ENCODE measurements at places on chromosomes 1 and 21.

GRCh38 chr1:192575499-192576189 is at the start of gene RGS1:
Gene RGS1 (plus strand): TSS chr1:192575773. CDS start chr1:192575793, 20 bp downstream.
- no peak for DNase-seq

DNA sequence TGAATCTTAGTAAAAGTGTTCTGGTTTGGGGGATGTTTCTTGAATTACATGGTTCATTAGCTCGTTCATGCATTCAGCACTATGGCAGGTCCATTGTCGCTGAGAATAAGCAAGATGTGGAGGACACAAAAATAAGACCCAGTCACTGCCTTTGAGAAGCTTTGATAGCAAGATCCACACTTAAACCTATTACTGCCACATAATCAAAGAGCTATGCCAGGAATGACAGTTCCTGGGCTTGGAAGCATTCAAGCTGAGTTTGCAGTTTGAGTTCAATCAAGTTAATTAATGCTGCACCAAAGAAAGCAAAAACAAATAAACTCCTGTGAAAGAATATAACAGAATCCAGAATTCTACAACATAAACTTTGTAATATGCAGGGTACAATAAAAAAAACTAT is 131.8 kb downstream of the MIS18A start:
- no peak for DNase-seq

DNA sequence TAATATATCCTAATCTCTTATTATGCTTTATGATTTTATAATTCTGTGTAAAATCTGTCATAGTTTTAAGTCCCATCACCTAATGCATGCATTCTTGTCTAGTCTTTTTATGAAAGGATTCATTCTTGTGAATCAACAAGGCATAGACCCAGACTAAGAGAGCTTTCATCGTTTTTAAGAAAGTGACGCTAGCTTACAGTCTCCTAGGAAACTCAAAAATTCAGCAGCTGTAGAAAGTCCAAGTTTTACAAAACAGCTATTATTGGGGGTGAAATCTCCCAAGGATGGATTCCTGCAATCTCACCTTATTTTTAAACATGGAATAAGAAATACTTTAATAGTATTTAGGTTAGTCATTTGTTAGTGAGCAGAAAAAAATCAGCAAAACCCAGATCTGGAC is 104.7 kb downstream of the NCAM2 start:
- peak; percentile 6 for DNase-seq

DNA sequence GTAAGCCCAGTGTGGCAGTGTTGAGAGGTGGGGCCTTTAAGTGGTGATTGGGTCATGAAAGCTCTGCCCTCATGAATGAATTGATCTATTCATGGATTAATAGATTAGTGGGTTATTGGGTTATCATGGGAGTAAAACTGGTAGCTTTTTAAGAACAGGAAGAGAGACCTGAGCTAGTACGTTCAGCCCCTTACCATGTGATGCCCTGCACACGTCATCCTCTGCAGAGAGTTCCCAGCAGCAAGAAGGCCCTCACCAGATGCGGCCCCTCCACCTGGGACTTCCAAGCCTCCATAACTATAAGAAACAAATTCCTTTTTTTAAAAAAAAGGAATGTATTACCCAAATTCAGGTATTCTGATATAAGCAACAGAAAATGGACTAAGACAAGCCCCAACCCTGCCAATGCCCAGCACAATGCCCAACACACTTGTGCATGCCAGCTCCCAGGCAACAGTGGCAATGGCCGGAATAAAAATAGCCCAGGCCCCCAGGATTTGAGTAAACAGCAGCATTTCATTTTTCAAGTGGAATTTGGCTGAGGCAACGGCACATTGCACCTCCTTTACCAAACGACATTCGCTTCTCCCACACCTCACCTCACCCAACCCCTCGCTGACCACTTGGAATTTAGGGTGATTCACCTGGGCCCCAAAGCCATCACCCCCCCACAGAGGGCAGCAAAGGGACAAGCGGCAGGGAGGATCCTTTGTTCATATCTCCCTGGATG is 215.9 kb downstream of the TOMM20 start:
- no peak for DNase-seq

- DNase-seq: no peak
Observed at GRCh38 chr1:1833456-1833855, 55.2 kb upstream of the NADK start.

DNA sequence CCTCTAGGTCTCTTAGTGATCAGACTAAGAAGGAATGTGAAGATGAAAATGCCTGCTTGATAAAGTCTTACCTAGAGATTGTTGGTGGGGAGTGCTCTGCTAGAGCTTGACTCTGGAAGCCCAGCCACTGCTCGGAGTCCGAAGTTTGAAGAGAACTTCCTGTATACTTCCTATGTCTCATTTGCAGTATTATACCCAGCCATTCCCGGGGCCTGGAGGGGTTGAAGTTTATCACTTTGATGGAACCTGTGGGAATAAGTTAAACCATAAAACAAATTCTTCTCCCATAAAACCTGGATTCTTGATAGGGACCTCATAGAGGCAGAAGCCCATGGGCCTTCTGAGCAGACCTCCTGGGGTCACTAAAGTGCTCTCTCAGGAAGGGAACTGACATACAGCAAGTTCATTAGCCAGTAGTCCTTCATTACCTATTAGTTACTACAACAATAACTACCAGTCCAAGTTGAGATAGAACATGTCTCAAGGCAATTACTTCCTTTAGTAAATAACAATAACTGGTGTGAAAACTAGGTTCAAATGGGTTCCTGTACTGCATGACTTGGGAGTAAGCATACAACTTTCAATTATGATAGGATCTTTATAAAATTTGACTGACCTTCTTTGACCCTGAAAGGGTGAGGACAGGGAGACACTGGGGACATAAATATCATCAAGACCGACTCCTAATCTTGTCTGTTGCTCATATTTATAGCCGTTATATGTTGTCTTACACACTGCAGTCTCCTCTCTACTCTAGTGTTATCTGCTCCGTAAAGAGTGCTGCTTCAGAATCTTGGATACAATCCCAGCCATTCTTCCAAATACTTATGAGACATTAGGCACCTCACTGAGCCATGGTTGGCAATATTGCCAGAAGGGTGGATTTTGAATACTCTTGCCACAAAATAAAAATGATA is at the start of gene OR6N1:
TSS of gene OR6N1 (minus strand) at position 246 of the 917 bp plus-strand sequence. CDS start 5,513 bp downstream, outside the sequence.
- no peak for DNase-seq

DNA sequence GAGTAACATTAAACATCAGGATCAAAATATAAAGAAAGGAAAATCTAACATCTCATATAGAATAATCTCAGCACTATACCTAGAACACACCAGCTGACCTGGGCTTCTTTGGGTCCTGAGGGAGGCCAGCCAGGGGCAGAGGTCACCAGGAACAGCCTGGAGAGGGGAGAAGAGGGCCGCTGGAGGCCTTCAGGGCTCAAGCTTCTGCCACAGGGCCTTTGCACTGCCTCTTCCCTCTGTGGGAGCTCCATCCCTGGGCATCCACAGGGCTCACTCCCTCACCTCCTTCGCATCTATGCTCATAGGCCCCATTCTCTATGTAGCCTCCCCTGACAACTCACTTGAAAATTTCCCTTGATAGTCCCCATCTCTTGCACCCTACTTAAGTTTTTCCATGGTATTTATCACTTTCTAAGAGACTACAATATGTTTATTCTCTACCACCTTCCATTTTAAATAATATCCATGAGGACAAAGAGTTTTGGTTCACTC is 73.9 kb downstream of the HIVEP3 start:
- DNase-seq: no peak

DNA sequence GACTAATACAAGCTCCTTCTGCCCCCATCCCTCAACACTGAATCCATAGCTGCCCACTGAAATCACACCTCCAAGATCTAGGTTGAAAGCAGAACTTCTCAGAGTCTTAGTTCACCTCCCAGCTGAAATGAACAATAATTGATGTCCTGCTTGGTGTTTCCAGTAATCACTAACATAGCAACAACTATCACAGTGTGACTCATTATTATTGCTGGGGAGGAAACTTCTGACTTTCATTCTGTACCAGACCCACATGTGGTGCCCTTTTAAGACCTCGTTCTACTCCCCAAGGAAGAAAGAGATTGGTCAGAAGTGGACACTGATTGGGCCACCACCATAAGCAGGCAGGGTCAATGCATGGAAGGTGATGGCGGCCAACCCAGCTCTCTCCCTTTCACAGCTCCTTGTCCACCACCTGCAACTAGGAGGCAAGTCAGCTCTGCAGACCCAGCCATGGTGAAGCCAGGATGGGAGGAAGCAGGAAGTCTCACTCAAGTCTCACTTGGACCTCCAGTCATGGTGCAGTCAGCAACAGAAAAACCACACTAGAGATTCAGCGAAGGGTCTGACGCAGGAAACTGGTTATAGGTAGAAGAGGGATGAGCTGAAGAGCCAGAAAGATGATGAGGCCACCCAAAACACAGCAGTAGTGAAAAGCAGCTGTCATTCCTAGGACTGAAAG is 720.2 kb downstream of the PTPRU start:
- DNase-seq: no peak

DNA sequence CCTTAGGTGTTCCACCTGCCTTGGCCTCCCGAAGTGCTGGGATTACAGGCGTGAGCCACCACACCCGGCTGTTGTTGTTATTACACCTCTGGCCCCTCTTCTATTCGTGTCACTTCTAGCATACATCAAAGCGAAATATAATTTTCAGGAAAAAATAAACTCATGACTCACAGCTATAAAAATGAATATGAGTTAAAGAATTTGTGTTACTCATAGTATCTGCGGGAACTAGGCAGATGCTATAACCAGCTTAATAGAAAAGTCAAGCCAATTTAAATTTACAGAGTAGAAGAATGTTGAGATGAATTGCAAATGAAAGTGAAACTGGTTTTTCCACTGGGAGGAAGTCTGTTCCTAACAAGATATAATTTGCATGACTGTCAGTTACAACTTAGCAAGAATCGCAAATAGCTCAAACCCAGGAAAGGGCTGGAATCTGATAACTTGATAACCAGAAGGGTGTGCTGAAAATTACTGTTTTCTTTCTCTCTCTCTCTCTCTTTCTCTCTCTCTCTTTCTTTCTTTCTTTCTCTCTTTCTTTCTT is 11.2 kb downstream of the OR2W3 start:
- DNase-seq: peak; percentile 69

DNA sequence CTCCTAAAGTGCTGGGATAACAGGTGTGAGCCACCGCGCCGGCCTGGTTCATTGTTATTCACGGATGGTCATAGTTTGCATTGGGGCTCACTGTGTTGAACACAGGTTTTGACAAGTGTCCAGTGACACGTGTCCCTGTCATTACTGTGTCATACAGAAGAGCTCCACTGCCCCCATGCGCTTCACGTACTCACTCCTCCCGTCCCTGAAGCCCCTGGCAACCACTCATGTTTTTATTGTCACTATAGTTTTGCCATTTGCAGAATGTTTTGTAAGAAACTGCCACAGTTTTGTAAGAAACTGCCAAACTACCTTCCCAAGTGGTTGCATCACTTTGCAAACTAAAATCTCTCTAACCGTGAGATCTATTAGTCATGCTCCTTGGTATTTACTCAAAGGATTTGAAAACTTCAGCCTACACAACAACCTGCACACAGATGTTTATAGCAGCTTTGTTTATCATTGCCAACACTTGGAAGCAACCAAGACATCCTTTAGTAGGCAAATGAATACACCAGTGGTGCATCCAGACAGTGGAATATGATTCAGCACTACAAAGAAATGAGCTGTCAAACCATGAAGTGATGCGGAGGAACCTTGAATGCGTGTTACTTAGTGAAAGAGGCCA is 163.2 kb upstream of the COL6A1 start:
- DNase-seq: no peak

GRCh38 chr1:2468041-2468472 is 8.0 kb upstream of the PLCH2 start:
- peak; percentile 42 for DNase-seq

DNA sequence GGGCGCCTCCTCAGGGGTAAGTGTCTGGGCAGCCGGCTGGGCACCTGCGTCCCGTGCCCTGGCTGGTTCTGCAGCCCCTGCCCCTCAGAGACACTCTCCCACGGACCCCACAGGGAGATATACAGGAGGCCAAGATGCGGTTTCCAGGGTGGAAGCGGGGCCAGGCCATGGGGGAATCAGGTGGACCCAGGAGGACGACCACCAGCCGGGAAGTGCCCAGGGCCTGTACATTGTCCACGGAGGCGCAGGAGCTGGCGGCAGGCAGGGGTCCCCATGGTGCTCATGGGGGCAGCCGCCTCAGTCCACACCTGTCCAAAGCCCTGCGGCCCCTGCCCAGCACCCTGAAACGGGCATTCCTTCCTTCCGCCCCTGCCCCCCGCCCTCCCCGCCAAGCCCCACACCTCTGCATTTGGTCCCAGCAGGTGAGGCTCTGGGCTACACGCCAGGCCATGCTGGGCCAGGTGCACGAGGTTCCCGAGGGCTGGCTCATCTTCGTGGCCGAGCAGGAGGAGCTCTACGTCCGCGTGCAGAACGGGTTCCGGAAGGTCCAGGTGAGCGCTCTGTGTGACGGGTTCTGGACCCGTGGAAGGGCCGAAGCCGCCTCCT is 36.7 kb downstream of the SLC19A1 start:
- DNase-seq: no peak

DNA sequence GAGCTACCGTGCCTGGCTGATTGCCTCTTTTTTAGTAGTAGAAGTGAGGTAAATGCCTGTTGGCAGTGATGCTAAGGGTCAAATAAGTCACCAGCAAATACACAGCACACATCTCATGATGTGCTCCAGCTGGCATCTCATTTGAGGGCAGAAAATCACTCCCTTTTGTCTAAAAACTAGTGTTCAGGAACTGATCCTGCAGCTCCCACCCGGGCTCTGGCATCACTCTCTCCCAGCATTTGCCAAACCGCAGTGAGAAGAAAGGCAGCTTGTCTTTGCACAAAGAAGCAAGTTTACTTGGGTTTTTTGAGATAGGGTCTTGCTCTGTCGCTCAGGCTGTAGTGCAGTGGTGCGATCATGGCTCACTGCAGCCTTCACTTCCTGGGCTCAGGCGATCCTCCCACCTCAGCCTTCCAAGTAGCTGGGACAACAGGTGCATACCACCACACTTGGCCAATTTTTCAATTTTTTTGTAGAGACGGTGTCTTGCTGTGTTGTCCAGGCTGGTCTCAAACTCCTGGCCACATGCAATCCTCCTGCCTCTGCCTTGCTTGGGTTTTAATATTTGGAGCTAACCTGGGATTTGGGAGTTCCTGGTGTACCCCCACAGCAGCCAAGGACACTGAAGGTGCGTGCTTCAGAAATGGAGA is 4.1 kb downstream of the RBP7 start:
- peak; percentile 17 for DNase-seq
